ENCODE measurements at places on chromosomes 16 and 17. TPM values are rescaled to one million over a fixed set of nuclear protein-coding genes. Genes with fewer than 3 reads are reported as not detected.

GRCh38 chr17:1298606-1299005, 19.1 kb downstream of the TRARG1 start:
- DNase-seq: no peak

DNA sequence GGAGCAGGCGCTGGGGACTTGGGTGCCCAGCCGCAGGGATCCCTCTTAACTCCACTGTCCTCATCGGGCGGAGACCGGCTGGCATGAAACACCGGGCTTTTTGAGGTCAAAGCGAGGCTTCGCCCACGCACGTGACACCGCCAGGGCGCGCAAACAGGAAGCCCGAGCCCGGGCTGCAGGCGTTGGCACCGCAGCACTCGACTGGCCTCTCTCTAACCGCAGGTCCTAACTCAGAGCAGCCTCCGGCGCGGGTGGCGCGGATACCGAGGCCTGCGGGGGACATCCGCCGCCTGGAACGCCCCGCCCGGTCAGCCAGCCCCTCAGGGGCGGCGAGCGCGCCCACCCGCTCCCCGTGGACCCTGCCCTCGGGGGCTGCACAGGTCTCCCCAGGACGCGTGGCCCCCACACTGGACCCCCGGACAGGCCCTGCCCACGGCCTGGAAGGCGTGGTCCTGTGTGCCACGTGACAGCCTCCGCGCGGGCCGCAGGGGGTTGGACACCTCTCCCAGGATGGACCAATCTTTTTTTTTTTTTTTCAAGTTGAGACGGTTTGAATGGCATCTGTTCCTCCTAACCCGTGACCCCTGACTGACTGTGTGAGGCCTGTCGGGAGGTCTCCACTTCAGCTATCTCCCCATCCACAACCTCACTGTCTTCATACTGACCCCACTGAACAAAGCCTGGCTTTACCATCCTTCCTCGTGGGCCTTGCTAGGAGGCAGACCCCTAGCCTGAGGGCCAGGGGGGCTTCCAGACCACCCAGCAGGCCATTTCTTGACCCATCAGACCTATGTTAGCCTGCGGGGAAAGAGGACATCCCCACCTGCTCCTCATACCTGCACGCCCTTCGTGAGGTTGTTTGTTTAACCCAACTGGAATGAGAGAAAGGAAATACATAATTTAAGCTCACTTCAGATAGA, 8.4 kb upstream of the SLC47A2 start:
- DNase-seq: no peak

DNA sequence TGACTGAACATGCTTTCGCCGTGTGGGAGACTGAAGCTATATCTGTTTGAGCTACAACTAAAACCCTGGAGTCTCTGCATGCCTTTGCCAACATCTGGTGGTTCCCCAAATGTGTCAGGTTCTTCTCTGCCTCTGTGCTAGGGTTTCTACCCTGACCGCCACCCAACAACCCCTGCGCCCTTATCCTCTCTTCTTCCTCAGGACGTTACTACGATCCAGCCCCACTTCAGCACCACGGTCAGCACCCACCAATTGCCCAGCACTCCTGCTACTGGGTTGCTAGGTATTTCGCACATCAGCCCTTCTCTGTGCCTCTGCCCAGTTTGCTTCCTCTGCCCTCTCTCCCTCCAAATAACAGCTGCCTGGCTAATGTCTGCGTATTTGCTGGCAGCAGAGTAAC, 106.3 kb upstream of the HSBP1 start:
- peak; percentile 63 for DNase-seq

- no peak for DNase-seq
Observed at GRCh38 chr17:52148288-52148968, 10.1 kb downstream of the CA10 start.

- DNase-seq: no peak
Observed at GRCh38 chr17:46117850-46118696, 75.2 kb downstream of the KANSL1 start.

GRCh38 chr16:50300942-50301625, 34.7 kb downstream of the ADCY7 start:
- DNase-seq: no peak

DNA sequence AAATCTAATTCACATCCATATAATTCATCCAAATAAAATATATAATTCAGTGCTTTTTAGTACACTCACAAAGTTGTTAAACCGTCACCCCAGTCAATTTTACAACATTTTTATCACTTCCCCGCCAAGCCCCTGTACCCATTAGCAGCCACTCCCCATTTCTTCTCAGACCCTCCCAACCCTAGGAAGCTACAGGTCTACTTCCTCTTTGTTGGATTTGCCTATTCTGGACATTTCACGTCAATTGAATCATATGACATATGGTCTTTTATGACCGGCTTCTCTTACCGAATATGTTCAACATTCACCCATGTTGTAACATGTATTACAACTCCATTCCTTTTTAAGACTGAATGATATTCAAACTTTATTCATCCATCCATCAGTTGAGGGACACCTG, 19.9 kb upstream of the MLKL start:
- no peak for DNase-seq

GRCh38 chr16:75007443-75007842, 8.6 kb downstream of the ZNRF1 start:
- DNase-seq: no peak

DNA sequence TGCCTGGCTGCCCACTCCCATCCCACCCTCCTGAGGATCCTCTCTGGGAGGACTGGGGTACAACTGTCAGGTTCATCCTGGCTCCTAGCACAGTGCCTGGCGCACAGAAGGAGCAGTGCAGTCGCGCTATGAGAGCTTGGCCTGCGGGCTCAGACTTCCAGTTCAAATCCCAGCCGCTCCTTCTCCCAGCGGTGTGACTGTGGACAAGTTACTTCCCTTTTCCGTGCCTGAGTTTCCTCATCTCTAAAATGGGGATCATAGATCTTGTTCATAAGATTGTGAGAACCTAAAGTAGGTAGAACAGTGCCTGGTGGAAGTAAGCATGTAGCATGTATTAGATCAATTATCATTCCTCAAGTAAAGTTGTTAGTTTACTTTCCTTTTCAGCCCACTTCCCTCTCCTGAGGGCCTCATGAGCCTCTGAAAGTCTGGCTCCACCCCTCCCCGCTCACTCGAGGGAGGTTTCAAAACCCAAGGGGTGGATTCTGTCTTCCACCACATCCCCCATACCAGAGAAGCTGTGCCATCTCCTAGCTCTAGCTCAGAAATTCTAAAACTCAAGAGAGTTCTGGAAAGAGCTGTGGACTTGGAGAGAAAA, 19.9 kb upstream of the COL1A1 start:
- DNase-seq: no peak

DNA sequence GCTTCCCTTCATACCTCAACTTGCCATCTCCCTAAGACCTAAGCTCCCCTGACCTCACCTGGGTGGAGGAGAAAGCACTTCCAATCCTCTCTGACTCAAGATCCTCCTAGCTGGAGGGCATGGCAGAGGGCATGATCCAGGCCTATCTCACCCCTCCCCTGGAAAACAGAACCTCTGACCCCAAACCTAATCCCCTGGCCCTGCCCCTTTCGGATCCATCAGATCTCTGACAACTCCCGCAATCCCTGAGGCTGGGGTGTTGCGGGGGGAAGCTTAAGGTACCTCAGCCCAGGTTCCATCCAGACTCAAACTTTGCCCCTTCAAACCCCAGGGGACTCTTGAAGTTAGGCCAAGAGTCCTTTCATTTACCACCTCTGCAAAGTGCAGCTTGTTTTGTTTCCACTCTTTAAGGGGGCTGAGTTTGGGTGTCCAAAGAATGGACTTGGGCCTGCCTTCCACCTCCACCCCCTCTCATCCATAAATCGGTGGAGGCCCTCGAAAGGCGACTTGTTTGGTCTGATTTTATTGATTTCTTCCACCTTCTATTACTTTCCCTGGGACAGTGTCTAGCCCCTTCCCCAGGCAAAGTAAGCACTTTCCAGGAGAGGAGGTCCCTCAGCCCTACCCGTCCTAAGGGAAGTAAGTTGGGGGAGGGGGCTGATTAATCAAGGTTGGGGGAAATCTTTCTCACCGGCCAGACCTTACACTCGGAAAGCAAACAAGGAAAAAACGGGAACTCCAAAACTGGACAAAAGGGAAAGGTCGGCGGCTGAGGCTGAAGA, 2.6 kb downstream of the EPOP start:
- DNase-seq: no peak

- DNase-seq: no peak
Observed at GRCh38 chr17:57650548-57650947, 94.6 kb downstream of the CCDC182 start.

DNA sequence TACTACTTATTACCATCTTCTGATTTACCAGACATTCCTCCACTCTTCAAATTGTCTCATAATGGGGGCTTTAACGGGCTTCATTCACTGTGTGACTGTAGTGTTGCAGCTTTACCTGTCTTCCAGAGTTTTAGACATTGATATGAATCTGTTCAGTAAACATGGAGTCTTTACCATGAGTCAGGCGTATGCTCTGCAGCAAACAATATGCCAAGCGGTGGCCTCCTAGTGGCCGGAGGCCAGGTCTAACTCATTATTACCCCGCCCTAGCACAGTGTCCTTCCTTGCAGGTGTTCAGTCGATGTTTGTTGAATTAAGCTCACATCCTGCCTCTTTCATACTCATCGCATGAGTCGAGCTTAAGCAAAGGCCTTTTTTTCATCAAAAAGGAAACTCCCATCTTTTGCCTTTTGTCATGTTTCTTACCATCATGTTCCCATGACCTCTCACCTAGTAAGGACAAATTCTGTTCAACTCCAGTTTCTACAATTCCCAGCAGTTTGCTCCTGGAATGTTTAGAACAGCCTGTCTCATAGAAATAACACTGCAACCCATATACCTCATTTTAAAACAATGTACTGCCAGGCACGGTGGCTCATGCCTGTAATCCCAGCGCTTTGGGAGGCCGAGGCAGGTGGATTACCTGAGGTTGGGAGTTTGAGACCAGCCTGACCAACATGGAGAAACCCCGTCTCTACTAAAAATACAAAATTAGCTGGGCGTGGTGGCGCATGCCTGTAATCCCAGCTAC, 39.4 kb downstream of the TUBD1 start:
- peak; percentile 23 for DNase-seq

DNA sequence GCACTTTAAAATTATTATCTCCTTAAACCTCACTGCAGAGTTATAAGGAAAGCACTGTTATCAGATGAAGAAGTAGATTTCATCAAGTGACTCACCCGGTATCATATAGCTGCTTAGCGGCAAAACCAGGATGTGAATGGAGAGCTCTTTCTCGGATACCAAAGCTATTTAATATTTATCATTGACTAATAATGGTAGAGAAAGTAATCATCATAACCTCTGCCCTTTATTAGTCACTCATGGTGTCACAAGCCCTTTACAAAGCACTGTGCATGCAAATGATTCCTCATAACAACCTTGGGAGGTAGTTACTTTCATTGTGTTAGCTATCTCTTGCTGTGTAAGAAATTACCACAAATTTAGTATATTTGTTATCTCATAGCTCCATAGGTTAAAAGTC, 592.9 kb downstream of the MAF start:
- DNase-seq: no peak

DNA sequence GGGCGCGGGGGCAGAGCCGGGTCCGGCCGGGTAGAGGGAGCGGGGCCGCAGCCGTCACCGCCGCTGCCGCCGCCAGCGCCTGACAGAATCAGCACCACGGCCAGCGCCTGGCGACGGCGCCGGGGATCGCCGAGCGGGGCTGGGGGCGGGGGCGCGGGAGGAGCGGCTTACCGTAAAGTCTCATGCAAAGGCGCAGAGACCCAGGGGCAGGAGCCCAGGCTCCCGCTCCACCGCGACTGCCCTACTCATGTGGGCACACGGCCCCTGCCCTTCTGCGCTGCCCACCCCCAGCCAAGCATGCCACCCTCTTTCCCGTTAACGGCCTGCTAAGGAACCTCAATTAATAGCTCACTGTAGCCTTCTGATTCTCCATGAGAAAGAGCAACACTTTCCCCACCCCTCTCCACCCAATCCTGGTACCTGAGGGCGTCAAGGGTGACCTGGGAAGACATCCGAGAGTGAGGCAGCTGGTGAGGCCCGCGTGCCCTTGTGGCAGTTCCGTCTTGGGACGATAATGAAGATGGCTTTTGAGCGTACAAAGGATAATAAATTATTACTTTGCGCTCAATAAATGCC, at the start of gene SEZ6:
Gene SEZ6, minus strand, starts transcription at position 98 of the 576 bp plus-strand sequence. CDS start 164 bp downstream, outside the sequence.
- peak; percentile 91 for DNase-seq

DNA sequence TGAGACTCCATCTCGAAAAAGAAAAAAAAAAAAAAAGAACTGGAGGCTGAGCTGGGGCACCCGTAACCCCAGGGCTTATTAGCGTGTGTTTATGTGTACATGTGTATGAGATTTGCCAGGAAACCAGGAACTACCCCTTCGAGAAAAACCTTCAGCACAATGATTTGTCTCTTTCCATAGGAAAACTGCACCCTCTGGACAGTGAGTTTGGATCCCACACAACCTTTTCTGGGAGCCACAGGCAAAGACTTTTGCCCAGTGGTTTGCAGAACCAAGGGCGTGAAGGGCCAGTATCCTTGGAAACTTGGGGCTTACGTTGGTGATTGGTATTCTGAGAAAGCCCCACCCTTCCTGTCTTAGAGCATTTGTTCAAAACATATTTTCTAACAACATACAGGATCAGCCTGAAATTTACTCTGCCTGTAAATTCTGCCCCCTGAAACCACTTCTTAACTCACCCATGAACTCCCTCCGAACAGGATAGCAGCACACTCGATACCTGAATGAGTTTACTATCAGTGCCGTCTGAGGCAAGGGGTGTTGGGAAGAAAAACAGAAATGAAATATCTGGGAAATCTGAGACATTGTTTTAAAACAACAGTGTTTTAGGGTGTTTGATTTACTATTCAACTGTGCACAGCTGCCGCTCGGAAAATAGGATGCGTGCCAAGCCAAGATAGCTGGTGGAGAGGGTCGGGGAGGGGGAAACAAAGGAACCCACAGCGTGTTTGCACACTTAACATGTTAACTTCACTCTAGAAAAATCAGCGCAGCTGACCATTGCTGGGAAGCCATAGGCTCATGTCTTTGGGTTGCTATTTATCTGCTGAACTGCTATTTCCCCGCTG, 40.2 kb upstream of the MAF start:
- DNase-seq: peak; percentile 82

DNA sequence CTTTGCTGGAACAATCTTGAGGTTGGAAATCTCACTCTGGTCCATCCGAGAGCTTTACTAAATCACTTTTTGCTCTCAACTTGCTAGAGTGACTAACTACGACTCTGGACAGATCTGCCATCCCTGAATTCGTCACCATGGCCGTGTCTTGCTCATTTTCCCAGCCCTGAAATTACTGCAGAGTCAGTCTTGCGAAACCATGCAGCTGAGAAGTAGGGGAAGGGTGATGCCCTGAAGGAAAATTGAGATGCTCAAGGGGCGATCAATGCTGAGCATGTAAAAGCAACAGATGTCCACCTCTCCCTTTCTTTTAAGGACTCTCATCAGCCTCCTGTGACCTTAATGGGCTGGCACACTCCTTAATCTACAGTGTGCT, 18.8 kb downstream of the PCTP start:
- DNase-seq: no peak

Gene TBC1D3H
- not detected for total RNA-seq

Gene WSB1
- total RNA-seq: 118 TPM

Gene CDC42EP4
- total RNA-seq: 21.7 TPM

Gene GAS7
- total RNA-seq: 0.66 TPM

Gene USP22
- 621 TPM for total RNA-seq

Gene BCAR1
- 21.7 TPM for total RNA-seq

Gene NRN1L
- not detected for total RNA-seq

Gene PRRT2
- 0.81 TPM for total RNA-seq

Gene AGRP
- total RNA-seq: not detected

Gene PROCA1
- 5.4 TPM for total RNA-seq

Gene HOXB8
- 0.38 TPM for total RNA-seq

Gene CHRNE
- total RNA-seq: 0.20 TPM

Gene PDE6G
- total RNA-seq: 0.13 TPM
